ENCODE measurements at places on chromosomes 2 and 18.

DNA sequence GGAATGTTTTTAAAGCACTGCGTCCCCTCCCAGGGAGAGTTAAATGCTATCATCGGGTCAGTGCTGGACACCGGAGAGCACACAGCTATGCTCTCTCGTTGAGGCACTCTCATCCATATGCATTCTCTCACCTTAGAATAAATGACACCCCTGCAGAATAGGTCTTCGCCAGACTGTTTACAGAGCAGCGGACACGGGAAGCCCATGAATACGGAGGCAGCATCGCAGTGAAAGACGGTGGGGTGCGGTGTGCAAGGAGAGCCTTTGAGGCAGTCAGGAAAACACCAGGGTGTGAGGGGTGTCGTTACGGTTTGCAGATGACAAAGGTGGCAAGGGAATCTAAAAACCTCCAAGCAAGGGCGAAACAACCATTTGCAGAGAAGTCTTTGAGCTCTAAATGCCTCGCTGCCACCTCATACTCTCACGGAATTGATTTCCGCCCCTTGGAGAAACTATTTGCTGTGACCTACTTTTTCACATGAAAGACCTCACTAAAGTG, 169.2 kb upstream of the FHL2 start:
- DNase-seq, result peak; percentile 6

DNA sequence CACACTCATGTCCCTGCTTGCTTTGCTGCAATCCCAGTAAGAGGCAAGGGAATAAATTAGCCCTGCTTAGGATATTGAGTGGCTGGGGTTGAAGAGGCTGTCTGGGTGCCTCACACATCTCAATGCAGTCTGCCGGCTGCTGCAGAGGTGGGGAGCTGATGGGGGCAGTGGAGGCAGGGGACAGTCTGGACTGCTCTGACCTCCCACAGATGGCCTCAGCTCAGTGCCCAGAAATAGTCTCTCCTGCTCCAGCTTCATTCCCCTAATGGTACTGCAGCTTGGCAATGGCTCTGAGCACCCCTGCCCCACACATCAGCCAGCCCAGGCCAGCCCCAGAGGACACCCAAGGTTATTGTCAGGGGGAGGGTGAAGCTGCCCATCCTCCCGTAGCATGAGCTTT, 21.5 kb upstream of the TNS1 start:
- no peak for DNase-seq

DNA sequence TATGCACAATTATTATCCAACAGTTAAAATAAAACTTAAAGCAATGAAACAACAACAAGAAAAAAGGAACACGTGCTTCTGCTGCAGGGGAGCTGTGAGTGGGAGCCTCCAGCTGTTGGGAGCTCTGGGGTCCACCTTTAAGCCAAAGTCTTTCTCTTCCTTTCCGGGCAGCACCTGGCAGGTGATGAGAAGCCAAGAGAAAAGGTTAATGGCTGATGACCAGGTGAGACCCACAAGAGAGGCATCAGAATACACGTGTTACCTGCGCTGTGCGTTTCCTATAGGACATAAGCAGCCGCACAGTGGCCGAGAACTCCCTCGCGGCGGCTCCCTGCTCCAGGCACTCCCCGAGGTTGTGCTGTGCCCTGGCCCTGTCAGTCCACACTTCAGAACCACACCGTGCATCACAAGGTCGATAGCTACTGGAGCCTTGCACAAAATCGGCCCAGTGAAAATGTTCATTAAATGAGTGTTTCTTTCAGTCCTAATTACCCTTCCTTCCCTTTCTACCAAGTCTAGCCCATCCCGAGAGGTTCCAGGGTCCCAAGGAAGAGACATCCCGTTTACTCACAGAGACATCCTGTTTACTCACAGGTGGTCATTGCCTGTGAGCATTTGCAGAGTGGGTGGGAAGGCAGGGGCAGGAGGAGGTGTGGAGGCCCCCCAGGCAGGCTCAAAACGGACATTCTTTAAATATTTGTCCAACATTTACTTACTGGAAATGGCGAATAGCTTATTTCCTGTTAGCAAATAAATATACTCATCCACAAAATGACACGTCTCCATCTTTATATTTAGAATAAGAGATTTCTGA, 44.9 kb upstream of the ASB18 start:
- no peak for DNase-seq

- DNase-seq, result no peak
Measured at GRCh38 chr2:29482348-29482747, 367.1 kb downstream of the CLIP4 start.

GRCh38 chr2:60047944-60048525, 505.4 kb downstream of the BCL11A start:
- DNase-seq, result no peak

DNA sequence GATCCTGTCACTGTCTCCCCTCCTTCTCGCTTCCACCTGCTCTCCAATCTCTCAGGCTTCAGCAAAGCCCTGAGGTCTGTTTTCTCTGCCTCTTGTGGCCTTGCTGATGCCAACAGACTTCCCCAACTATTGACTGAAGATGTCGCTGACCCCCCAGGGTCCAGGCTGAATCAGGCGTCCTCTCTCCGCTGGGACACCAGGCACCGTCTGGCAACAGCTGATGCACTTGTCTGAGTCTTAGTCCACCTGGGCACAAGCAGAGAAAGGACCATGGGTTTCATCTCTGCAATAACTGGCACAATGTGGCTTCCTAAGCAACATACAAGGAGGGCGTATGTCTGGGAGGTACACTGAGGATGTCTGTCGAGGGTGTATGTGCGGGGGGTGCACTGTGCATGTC, 248.7 kb upstream of the MYT1L start:
- no peak for DNase-seq

DNA sequence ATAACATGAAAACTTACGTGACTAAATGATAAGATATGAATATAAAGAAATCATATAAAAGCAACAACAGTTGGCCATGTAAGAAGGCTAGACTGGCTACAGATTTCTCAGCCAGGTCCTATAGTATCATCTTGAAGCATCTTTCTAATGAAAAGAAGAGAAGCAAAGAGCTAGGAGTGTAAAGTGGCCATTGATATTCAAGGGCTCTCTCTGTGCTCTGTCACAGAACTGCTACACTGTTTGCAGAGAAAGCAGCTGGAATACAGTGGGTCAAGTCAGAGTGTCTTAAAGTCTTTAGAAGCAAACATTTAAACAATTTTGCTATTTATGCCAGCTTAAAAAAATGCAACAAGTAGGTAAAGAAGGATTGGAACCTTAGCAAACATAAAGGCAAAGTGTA, 118.8 kb downstream of the SCN9A start:
- DNase-seq, result no peak

- no peak for DNase-seq
Measured at GRCh38 chr2:50535971-50536759, 495.8 kb downstream of the NRXN1 start.

- no peak for DNase-seq
Measured at GRCh38 chr18:50590593-50590992, 30.7 kb downstream of the MAPK4 start.

GRCh38 chr2:19046986-19047780, 311.2 kb downstream of the OSR1 start:
- no peak for DNase-seq

GRCh38 chr2:99854236-99854852, 288.0 kb downstream of the AFF3 start:
- no peak for DNase-seq

DNA sequence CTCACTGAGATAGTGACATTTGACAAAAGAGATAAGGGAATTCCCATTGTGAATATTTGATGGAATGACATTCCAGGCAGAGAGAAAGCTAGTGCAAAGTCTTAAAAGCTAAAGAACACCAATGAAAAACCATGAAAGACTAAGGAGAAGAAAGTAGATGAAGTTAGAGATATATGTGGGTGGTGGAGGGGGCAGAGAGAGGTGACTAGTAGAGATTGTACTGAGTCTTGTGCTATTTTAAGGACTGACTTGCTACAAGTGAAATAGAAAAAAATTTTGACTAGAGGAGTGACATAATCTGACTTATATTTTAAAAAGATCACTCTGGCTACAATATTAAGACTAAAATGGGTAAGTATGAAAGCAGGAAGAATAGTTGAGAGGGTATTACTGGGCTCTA, 35.3 kb upstream of the GULP1 start:
- DNase-seq, result no peak

DNA sequence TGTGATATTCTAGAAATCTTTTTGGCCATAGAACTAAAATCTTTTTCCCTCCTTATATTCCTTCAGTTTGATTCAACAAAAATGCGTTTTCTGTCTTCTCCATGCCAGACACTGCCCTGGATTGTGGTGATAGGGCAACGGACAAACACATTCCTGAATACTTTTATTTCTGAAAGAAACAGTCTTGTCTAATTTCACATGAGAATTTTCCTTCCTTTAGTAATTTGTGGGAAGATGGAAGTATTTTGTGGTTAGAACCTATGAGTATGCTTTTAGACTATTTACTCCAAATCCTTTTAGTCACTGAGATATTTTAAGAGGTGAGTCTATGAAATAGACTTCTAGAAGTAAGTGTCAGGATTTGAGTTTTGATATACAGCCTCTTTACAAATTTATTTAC, 49.6 kb downstream of the COL5A2 start:
- no peak for DNase-seq

GRCh38 chr2:171864357-171864985, 29.6 kb downstream of the SLC25A12 start:
- DNase-seq, result no peak

DNA sequence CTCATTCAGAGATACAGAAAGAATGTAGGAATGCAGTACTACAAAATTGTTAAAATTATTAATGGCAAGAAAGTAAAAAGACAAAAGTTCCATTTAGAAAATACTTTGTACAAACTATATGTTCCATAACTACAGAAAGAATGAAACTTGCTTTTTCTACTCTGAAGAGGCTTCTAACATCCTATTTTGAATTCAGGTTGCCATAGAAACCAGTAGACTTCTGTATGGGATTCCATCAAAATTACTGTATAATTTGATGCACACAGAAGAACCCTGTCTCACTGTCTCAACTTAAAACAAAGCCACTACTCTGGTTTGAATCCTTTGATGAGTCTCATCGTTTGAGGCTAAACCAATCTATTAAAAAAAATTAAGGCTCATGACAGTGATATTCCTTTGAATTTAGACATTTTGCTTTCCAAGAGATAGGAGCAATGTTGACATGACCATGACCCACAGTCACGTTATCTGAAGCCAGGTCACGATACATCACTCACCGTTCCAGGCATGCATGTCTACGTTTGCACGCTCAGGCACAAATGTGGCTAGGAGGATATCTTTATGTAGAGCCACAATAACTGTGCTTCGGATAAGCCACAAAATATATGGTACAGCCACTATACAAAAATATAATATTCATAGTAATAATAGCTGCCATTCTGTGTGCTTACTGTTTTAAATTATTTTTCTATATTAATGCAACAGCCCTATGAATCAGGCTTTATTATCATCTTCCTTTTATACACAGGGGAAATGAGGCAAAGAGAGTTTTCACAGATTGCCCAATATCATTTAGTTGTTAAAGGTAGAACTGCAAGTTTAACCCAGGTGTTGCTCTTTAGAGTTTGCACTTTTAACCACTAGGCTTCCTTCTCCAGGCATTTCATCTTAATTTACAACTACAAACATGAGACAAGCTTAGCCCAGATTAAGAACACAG, 82.4 kb downstream of the CACNB4 start:
- DNase-seq, result no peak

DNA sequence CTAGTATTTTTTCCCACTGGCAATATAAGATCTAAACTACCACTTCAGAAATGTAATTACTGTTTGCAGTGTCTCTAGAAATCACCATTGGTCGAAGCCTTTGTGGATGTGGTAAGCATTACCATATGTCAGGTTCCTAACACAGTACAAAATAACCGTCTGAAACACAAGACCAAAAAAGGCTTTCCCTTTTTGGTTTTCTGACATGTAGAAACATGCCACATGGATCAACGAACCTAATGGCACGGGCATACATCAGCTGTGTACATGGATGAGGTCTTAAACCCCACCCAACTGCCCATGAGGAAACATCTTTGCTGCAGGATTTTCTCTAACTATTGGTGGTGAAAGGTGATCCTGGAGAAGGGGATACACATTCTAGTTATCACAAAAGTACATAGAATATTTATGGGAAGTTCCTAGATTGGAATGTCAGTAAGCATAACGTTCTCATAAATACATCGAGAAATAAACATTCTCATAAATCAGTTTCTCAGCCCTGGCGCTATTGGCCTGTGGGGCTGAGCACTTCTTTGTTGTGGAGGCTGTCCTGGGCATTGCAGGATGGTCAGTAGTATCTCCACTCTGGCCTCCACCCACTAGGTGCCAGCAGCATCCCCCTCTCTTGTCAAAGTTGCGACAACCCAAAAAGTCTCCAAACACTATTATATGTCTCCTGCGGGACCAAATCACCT, 9.0 kb downstream of the VIT start:
- no peak for DNase-seq

- no peak for DNase-seq
Measured at GRCh38 chr2:74278176-74278575, 65.0 kb downstream of the SLC4A5 start.

GRCh38 chr18:37019157-37019827, 190.4 kb downstream of the KIAA1328 start:
- no peak for DNase-seq

DNA sequence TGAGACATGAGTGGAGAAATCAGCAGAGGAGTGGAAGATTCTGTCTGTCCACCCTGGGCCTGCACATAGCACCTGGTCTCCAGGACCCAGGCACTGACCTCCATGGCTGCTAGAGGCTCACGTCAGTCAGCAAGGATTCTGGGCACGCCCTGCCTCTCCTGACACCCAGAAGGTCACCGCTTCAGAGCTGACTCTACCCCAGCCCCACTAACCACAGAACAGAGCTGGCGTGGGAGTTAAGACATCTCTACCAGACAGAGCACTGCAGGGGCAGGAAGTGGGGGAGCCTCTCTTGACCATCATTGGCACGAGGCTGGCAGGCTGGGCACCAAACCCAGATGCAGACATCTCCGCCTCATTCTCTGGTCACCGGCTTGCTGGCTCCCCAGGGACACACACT, 3.0 kb downstream of the ADCY3 start:
- DNase-seq, result no peak

- DNase-seq, result no peak
Measured at GRCh38 chr2:120398051-120398995, 52.4 kb downstream of the INHBB start.

- DNase-seq, result no peak
Measured at GRCh38 chr18:79905389-79905911, 46.0 kb downstream of the SLC66A2 start.

GRCh38 chr18:50653402-50654093, 93.7 kb downstream of the MAPK4 start:
- no peak for DNase-seq

GRCh38 chr18:62523255-62523588, 397 bp downstream of the ZCCHC2 start:
- no peak for DNase-seq

GRCh38 chr2:127576433-127577207, 41.1 kb downstream of the MYO7B start:
- no peak for DNase-seq

Measured in CD4-positive, alpha-beta T cell treated with Interleukin-6 at 100 ng/mL for 8 hours (primary cell).